ENCODE measurements at places on chromosomes 1 and 21.

GRCh38 chr1:233689017-233689747 lies 75.3 kb downstream of the KCNK1 start:
- DNase-seq: no peak

- peak; percentile 65 for DNase-seq
These were observed 4.5 kb upstream of the INKA2 start for GRCh38 chr1:111743679-111744101.

DNA sequence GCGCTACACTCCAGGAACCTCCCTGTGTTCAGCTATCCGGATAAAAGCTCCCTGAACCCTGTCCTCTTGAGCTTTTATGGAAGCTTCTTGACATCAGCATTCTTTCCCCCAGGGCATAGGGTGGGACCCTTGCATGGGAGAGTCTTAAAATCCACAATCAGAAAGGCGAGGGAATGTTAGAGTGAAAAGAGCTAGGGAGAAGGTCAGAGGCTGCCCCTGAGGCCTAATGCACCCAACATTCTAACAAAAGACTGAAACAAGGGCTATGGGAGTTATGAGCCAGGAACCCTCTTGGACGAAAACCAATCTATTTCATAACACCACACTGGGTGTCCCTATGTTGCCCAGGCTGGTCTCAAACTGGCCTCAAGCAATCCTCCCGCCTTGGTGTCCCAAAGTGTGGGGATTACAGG lies 36.7 kb downstream of the NEK2 start:
- no peak for DNase-seq

GRCh38 chr1:229170778-229171505 lies 100.0 kb upstream of the RAB4A start:
- DNase-seq: no peak

GRCh38 chr1:108897865-108898720 lies 21.3 kb downstream of the GPSM2 start:
- peak; percentile 66 for DNase-seq

DNA sequence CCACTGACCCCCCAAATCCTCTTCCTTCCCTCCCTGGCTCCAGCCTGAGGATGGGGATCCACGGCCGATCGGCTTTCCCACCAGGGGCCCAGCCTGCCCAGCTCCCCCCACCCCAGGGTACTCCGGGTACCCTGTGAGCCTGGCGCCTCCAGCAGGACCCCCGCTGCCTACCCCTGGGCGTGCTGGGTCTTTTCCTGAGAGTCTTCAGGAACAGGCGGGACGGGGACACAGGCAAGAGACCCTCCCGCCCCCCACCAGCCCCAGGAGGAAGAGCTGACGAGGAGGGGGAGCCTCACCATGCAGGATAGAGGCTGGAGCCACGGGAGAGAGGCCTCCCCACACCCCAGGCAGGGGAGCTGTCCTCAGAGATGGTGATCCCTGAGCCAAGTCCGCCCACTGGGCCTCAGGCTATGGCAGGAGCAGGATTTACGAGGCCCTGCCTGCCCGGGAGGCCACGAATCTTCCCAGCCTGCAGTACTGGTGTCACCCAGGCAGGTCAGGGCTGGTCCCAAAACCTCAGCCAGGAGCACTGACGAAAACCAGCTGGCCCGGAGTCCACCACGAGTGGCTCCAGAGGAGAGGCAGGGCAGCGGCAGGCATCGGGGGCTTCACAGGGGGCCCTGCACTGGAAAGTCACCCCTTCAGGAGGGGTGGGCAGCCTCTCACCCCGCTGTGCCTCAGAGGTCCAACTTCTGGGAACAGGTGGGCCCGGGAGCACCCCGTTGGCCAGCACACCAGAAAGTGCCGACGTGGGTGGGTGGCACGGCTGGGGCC lies 58.0 kb downstream of the MEGF6 start:
- DNase-seq: no peak

GRCh38 chr1:218643926-218644325 lies 298.8 kb downstream of the TGFB2 start:
- no peak for DNase-seq

- no peak for DNase-seq
These were observed 16.8 kb upstream of the INTS3 start for GRCh38 chr1:153711026-153711425.

DNA sequence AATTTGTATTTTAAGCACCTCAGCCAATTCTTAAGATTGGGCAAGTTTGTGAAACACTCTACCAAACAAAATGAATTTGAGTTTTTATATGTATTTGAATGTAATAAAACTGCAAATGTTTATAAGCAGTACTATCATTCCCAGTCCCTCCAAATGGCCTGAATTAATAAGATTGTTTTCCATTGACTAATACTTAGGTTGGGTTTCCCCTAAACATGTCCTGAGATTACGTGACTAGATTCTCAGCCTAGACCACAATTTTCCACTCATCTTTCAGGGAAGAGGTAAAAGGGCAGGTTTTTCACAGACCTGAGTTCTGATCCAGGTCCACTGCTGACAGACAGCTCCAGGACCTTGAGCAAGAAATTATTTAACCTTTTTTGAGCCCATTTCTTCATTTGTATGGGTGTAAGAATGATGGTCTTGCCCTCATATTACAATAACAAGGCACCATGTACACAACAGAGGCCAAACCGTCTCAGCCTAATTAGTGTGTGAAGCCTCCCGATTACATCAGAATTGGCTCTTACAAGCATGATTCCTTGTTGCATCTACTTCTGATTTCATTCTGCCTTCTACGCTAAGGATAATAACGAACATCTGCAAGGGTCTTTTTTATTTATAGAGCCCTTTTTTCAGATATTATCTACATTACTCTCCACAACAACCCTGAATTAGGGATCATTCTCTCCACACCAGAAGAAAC lies 51.2 kb downstream of the BEND5 start:
- no peak for DNase-seq

GRCh38 chr1:68704800-68705443 lies 208.0 kb upstream of the DEPDC1 start:
- no peak for DNase-seq

DNA sequence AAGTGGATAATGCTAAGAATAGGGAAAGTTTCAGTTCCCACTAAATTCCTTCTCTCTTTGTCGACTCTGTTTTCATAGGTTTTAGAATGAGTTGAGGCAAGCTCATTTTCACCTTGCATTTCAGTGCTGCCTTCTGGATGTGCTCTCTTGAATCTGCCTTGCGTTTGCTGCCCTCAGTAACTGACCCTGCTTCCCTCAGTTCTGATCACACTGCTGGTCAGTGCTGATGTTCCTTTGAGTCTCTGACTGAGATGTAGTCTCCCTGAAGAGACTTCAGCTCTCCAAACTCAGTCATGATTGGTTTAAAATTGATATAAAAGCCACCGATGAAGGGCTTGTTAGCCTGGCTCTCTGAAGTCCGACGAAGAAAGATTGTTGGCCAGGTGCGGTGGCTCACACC lies 25.2 kb upstream of the HMGN1 start:
- DNase-seq: no peak

DNA sequence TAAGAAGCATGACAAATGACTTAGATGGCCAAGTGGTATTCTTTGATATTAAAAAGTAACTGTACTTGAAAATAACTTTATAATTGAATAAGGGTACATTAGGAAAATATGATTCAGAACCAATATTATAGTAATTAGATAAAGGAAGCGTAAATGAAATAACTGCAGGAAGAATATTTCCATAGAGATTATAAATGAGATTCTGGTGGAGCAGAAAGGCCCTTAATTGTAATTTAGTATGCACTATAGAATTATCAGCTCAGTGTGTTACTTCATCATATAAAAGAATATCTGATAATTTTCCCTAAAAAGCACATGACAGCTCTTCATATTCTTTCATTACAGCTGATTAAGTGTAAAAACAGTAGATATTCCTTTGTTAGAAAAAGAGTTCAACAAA lies 171.7 kb downstream of the PIGK start:
- no peak for DNase-seq

DNA sequence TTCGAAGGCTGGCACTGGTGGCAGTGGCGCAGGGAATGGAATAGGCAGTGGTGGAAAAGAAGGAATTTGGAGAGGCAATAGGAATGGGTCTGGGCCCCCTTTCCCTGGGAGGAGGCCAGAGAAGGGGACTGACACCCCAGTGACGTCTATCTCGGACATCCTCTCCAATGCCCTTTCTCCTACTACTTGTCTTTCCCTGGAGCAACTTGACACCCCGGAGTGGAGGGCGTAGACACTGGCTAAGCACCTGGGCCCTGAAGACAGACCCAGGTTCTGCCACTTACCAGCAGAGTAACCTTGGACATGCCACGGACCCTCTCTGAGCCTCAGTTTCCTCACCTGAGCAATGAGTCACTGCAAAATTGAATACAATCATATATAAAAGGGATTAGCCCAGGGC lies 86.8 kb downstream of the CAMK2N1 start:
- no peak for DNase-seq

DNA sequence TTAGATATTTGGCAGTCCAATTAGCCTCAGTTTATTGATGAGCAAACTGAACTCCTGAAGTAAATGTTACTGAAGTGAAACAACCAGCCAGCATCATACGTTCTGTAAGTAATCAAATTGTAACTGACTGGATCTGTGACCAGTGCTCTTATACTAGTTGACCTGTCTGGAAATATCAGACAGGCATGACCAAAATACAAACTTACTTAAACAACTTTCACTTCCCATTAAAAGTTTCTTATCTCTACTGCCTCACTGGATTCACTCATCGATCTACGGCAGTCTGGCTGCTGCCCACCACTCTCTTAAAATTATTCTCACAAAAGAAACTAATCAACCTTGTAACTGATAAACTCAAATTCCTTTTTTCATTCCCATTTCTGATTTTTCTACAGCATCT lies 56.4 kb downstream of the WDR3 start:
- DNase-seq: no peak

GRCh38 chr21:46050668-46051378 lies 47.1 kb upstream of the COL6A2 start:
- DNase-seq: no peak

DNA sequence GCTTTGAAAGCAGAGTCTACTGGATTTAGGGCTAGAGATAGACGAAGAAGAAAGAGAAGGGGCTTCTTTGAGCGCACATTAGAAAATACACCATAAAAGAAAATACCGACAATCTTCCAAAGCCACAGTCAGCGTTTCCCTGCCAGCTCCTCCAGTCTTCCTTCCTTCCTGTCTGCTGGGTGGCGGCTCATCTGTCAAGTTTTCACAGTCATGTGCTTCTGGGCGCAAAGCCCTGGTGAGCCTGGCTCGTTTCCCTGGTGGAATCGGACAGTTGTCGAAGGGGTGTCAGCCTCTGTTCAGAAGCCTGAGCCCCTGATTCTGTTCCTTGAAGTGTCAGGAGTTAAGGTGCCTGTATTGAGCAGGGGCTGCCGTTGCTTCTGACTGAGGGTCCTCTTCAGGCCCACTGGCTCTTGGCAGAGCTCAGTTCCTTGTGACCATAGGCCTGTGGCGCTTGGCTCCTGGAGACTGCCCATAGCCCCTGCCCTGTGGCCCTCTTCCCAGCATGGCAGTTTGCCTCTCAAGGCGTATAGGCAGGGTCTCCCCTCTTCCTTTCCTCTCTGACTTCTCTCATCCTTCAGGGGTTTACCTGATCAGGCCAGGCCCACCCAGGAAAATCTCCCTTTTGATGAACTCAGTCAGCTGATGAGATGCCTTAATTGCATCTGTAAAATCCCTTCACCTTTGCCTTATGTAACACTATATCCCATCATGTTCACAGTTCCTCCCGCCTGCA lies 58.6 kb downstream of the ADARB1 start:
- no peak for DNase-seq

DNA sequence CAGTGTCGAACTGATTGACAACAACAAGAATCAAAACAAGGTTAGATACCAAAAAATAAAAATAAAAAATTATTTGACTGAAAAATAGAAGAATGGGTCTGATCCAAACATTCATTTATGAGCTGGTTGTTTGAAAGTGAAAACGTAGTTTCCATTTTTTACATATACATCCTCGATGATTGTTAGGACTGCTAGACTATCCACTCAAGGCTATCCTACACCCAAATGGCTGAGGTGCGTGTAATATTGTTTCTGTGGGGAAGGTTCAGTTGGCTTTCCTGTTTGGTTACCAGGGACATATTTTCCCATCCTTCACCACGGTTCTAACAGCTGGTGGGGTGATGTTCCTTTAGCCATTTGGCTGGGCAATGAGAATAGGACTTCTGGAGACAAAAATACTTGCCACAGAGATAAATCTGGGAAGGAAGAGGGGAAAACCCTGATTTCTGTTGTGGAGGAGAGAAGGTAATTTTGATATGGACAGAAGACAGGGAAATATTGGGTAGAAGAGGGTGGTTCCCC lies 66.3 kb downstream of the MAP3K7CL start:
- DNase-seq: no peak

DNA sequence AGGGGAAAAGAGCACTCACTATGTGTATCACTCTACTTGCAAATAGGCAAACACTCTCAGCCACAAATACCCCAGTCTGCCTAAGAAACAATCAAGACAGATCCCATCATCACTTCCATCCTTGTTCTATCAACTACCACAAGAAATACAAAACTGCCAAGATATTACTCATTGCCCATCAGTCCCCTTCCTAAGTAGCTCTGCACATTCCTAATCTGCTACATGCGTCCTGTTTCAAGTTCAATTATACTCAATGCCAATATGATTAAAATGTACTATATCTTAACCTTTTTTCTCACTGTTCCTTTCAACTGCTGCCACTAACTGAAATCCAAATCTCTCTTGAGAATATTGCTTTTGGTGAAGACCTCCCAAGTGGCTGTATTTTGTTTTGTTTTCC lies 1688.4 kb downstream of the PLA2G4A start:
- DNase-seq: no peak

DNA sequence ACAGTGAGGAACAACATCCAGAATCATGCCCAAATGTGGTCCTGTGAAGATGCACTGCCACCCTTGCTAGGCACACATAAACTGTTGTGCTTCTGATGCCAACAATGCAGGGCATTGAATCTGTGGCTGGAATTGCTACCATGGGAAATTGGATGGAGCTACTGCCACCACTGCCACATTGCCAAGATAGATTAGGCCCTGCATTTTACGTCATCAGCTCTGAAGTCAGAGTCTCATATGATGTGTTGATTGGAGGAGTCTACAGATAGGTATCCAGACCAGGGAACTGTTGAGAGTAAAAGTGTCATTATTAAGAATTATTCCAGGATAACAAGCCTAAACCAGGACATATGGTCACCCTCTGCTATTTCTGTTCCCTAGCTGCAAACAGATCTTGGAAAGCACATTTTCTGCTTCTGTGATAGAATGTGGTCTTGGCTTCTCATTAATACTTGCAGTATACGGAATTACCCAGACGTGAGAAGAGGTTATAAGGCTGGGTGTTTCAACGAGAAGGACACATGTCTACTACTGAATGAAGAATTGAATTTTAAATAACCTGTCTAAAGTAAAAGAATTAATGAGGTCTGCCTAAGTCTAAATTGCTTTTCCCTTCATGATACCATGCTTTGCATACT lies 106.6 kb downstream of the TNNI3K start:
- DNase-seq: no peak

GRCh38 chr1:202683029-202683428 lies 27.2 kb downstream of the SYT2 start:
- no peak for DNase-seq

DNA sequence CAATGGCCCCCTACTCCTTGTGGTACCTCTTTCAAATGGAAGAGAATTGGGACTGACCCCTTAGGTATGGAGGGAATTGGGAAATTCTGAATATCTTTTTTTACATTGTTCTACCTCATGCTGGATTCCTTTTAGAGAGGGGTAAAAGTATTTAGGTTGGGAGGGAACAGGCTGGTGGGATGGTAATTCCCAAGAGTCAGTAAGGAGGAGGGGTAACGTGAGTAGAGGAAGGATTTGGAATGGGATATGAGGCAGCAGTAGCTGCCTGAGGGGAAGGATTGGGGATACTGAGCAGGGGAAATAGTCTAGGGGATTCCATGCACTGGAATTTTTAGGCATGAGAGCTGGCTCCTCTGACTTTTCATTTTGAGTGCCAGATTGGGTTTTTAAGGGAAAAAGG lies 3.8 kb upstream of the AADACL3 start:
- DNase-seq: no peak

Data from erythroblast (primary cell).